ENCODE measurements at places on chromosomes 1 and 21. TPM values are rescaled to one million over a fixed set of nuclear protein-coding genes. Genes with fewer than 3 reads are reported as not detected.
A peak's percentile ranks its signal among the peaks of the same experiment; 100 is the strongest.

- no peak for DNase-seq
Measured at GRCh38 chr21:35922618-35923017, 137.7 kb downstream of the SETD4 start.

GRCh38 chr1:51247022-51247421, 10.9 kb downstream of the RNF11 start:
- no peak for DNase-seq

DNA sequence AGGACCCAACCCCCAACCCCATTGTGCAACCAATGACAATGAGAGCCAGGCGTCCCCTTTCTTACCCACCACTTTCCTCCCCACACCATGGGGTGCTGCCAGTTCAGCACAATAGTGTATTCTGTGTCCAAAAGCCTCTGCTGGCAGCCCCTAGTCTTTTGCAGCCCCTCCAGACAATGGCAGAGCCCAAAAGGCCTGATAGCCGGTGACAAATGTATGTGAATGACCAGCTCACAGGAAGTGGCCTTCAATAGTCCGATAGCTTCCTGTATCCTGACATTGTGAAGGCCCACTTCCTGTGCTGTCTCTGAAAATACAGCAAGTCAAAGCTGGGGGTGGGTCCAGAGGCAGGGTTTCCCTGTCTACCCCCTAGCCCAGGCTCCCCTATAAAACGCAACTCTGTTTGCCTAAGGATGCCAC, 16.6 kb downstream of the SMIM12 start:
- no peak for DNase-seq

DNA sequence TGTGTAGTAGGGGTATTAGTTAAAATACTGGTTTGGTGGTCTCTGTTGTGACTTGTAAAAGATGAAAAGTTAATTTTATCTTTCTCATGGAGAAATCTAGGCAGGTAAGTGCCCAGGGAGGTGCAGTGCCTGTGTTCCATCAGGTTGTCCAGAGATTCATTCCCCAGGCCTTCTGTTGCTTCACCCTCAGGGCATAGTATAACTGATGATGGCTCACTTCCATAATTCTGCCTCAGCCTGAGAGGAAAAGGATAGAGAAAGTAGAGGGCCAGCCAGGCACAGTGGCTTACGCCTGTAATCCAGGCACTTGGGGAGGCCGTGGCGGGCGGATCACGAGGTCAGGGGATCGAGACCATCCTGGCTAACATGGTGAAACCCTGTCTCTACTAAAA, 153.9 kb downstream of the FMN2 start:
- DNase-seq: no peak

The SH3GLB1 gene
- total RNA-seq: 105 TPM

DNA sequence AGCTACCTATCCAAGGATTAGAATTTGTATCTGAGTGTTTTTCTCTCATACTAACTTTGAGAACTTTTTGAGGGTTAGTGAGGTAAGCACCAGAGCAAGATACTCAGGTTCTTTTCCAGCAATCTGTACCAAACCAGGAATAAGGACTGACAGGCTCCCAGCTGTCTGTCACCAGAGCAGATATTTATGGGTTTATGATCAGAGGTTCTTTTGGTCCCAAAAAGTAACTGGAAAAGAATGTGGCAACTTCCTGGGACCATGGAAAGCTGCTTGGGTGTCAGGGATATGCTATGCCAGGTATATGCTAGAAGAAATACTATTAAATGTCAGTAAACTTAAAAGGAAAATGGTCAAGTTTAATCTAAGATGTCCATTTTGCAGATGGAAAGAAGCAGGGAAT, 75.7 kb upstream of the ZNF326 start:
- DNase-seq: no peak

The MSH4 gene
- 0.96 TPM for total RNA-seq

DNA sequence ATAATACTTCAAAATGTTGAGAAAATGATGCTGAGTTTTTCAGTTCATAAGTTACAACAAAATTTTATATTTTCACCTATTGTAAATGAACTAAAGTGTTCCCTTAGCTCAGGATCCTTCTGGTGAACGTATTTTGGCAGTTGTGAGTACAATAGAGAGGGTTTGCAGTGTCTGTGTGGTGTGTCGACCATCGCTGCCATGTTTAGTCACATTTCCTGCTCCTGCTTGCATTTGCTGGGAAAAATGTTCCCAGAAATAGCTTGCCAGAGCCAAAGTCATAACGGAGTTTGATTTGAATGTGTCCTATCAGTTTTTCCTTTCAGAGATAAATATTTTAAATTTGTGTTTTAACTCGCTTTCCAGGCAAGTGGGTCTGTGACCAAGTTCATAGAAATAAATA, 117.1 kb upstream of the COL6A1 start:
- no peak for DNase-seq

The ZNF648 gene
- not detected for total RNA-seq

The ANKRD35 gene
- total RNA-seq: 1.6 TPM

The STYXL2 gene
- 0.17 TPM for total RNA-seq

DNA sequence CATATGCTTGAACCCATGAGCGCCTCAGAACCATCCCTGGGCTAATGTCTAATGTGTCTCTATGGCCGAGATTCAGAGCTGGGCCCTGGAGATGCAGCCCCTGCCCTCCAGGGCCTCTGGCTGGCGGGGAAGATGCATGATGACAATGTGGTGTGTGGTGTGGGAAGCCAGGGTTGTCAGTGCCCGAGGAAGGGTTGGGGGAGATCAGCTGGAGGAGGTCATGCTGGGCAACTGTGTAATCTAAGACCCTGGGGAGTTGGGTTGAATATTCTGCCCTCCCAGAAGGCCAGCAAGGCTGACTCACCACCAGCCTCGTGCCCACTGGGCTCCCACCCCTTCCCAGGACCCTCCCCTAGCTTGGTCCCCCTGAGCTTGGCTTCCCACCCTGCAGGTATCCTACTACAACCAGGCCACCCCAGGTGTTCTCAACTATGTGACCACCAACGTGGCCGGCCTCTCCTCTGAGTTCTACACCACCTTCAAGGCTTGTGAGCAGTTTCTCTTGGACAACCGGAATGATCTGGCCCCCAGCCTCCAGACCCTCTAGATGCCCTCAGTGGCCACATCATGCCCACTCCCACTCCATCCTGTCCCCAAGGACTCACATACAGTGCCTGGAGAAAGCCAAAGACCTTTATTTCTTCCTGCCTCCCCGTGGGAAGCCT, 14.6 kb downstream of the FAM151A start:
- no peak for DNase-seq

DNA sequence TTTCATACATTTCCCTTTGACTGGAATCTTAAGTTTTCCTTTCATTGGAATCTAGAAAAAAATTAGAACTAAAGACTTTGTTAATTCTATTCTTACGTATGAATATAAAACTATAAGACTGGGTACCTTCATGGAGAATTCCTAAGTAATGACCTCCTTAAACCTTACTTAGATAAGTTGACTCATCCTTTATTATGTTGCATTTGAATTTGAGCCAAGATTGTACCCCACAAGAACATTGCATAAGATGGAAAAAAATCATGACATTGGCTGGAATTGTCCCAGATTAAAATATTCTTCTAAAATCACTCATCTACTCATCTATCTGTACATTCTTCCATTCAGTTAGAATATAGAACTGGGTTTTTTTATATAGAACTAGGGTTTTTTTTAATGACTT, 137.4 kb downstream of the C1orf21 start:
- no peak for DNase-seq

DNA sequence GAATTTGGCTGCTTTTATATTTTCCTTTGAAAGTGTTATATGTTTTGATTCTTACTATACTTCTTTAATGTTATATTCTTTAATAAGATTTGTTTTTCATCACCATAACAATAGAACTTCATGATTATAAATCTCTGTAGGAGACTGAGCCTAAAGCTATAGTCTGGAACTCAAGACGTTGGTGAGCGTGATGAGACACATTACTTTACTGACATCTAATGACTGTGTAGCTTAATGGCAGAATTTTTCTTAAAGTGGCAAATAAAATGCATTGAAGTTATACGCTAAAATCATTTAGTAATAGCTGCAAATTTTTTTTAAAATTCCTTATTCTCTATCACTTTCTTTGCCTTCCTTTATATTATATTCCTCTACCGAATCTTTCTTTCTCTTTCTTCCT, 56.1 kb upstream of the HAO2 start:
- no peak for DNase-seq

DNA sequence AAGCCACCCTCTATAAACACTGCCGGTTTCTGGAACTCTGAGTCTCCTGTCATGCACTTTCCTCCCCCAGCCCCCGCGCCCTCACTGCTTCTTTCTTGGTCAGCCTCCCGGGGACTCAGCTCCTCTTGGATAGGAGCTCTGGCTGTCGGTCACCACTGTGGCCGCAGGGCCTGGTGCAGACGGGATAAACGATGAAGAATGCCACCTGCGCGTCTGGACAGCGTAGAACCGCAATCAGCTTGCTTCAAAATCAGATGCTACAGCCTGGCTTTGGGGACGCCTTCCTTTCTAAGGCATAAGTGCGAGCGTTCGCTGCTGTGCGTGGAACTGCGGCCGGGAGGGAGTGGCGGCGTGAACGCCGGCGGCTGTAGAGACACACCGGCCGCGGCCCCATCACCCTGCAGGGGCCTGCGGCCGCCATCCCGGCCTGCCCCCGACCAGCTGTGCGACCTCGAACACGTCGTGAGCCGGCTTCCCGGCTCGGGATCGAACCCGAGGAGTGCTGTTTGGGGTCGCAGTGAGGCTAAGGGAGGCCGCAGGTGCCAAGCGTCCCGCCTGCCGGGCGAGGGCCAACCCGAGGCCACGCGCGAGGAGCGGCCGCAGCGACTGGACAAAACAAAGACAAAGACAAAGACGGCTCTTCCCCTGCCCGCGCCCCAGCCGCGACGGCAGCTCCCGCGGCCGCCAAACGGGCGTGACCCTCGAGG, 688 bp downstream of the PTTG1IP start:
- DNase-seq: peak; percentile 79

The MROH9 gene
- not detected for total RNA-seq
